ENCODE measurements at places on chromosomes 11 and 22.

- no peak for DNase-seq
Measured at GRCh38 chr11:78834886-78835285, 260.2 kb upstream of the NARS2 start.

DNA sequence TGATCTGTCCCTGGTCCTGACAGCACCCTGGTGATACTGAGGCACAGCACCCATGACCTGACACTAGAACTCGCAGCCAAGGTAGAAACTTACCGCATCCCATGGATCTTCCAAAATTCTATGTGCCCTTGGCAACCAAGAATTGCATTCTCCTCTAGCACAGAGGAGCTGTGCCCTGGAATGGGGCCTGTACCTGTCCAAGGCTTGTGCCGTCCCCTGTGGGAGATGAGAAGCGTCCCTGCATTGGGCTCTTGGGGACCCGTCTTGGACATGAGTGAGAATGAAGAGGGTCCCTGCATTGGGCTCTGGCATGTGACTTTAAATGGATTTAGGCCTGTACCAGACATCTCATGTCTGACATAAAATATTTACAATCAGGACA is 67.1 kb downstream of the GGTLC2 start:
- no peak for DNase-seq

DNA sequence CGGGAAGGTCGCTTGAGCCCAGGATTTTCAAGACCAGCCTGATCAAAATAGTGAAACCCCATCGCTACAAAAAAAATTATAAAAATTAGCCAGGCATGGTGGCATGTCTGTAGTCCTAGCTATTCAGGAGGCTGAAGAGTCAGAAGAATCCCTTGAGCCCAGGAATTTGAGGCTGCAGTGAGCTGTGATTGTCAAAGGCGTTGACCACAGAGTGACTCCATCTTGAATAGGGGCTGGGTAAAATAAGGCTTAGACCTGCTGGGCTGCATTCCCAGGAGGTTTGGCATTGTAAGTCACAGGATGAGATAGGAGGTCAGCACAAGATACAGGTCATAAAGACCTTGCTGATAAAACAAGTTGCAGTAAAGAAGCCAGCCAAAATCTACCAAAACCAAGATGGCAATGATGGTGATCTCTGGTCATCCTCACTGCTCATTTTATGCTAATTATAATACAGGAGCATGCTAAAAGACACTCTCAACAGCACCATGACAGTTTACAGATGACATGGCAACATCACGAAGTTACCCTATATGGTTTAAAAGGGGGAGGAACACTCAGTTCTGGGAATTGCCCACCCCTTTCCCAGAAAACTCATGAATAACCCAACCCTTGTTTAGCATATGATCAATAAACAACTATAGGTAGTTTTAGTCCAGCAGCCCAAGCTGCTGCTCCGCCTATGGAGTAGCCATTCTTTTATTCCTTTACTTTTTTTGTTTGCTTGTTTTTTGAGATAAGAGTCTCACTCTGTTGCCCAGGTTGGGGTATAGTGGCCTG is 2.8 kb upstream of the RDX start:
- DNase-seq: no peak

DNA sequence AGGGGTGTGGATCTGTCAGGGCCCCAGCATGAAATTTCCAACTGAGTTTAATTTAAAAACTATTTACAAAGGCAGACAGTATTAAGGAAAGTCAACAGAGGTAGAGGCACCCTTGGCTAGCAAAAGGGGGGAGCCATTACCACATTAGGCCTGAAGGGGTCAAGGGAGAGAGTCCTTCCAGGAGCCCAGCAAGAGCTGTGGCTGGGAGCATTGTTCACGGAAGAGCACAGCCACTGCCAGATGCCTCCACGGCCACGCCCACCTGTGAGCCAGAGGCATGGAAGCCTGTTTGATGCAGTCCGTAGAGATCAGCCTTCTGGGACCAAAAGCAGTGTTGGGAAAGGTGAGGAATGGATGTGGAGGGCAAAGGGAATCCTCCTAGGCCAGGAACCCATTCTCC is 102.6 kb downstream of the GALNT18 start:
- no peak for DNase-seq

- DNase-seq: no peak
Measured at GRCh38 chr22:31333641-31334040, 12.5 kb downstream of the PATZ1 start.

- DNase-seq: no peak
Measured at GRCh38 chr22:21827628-21828267, 39.7 kb downstream of the MAPK1 start.

DNA sequence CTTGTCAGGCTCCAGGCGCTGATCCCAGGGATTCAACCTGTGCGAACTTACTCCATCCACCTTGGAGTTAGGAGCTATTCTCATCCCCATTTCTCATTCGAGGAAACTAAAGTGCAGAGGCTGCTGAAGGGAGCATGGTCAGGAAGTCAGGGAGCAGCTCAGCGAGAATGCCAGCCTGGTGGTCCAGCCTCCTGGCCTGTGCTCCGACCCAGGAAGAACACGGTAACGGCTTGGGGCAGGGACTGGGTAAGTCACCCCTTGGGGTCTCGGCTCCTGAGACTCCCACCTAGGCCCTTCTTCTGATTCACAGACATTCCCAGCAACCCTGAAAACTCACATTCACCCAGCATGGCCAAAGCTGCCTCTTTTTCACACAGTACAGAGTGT is 132.8 kb downstream of the CRYBB2 start:
- no peak for DNase-seq

DNA sequence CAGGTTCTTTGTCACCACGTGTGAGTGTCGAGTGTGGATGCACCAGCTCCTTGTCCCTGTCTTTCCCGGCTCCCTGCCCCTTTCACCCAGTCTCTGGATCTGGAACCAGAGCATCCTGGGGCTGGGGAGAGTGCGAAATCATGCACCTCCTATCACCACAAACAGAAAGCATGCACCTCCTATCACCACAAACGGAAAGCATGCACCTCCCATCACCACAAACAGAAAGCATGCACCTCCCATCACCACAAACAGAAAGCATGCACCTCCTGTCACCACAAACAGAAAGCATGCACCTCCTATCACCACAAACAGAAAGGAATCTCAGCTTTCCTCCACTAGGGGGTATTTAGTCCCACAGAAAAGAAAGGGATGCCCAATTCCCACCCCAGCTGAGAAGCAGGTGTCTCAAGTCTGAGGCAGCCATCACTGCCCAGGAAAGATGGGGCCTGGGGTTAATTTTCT is 5.9 kb upstream of the GLB1L3 start:
- DNase-seq: no peak

DNA sequence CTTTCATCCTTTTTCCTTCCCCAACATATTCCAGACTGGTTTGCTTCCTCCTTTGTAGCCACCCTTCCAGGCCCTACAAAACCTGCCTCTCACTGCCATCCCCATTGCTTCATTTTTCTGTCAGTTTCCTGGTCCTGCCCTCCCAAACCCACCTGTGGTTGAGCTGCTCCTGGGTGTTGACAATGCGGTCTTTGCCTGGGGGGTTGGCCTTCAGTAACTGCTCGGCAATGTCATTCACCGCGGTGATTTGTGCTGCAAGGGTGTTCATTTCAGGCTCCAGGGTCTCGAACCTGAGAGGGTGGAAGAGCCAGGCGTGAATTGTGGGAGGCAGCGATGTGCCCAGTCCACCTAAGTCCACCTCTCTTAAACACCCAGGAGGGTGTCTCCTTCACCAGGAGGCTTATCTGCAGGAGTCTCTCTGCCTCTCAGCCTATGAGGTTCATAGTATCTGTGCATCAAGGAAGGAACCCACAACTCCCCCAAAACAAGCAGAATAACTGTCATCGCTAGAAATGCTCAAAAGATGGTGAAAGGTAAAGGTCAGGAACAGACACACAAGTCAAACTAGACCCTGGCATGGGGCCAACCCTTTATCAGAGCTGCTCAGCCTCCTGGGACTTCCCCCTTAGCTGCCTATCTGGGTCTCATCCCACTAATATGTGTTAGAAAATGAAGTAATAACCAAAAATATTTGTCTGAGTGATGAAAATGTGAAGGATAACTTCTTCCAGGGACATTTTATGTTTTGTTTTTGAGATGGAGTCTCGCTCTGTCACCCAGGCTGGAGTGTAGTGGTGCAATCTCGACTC is 23.9 kb upstream of the RBM4B start:
- no peak for DNase-seq

- DNase-seq: no peak
Measured at GRCh38 chr11:8733852-8734251, 51.3 kb downstream of the RPL27A start.

- DNase-seq: no peak
Measured at GRCh38 chr22:47352920-47353700, 590.7 kb downstream of the TBC1D22A start.

GRCh38 chr11:128548649-128549255 is 38.6 kb downstream of the ETS1 start:
- no peak for DNase-seq

GRCh38 chr11:120208777-120209176 is 2.1 kb upstream of the OAF start:
- no peak for DNase-seq

- no peak for DNase-seq
Measured at GRCh38 chr11:134055029-134055428, 13.8 kb upstream of the JAM3 start.

DNA sequence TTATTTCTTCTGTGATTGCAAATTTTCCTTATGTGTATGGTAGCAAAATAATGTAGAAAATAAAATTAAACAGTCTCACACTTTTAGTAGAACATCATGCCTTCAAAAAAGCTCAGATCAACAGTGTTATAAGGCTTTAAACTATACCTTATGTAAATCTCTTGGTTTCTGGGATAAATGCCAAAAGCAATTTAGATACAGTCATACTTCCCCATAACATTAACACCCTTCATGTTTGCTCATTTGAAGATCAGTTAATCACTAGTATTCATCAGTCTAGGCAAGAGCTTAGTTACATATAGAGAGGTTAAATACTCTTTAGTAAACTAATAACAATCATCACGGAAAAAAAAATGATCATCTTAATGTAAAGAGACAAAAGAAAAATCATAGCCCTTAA is 421.8 kb upstream of the ANO3 start:
- no peak for DNase-seq

DNA sequence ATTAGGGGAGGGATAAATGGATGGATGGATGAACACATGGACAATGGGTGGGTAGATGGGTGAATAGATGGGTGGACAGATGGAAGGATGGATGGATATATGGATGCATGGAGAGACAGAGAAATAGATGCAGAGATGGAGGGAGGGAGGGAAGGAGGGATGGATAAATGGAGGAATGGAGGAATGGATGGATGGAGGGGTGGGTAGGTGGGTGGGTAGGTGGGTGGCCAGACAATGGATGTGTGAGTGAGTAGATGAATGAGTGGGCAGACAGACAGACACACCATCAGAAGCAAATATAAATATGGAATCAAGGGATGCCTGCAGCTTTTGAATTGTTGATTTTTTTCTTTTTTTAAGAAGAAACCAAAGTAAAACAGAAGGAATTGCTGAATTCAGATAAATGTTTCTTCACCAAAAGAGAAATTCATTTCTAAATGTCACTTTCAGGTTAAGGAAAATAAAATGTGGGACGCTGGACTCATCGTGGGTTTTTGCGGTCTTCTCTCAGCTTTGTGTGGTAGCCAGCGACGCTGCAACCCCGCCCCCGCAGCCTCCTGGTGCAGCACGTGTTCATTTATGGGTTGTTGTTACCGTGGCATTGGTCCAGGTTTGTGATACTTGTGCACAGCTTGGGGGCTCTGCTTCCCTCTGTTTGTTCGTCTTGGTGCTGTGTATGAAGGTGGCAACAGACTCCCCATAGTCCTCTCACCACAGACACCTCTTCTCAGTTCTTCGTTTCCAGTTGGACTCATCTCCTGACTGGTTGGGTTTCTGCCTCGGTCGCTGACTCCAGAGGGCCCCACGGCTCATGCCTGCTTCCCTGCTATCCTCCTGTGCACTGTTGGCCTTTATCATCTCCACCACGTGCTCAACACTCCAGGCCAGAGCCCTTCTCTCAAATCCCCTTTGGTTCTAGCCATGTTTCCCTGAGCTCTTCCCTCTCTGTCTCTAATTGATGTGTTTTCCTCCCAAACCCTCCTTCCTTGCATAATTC is 76.4 kb downstream of the CDKN1C start:
- no peak for DNase-seq

DNA sequence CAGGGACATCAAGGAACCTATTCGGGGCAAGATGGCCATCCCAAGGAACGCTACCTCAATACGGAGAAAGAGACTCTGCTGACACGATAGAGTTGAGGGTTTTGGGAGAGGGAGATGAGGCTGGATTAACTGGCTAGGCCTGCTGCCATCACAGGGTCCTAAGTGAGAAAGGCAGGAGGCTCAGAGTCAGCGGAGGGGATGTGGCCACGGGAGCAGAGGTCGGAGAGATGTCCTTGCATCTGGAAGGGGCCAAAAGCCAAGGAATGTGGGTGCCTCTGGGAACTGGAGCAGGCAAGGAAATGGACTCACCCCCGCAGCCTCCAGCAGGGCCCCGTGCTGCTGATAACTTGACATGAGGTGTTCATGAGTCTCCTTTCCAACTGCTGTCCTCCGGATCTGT is 31.0 kb upstream of the RFPL3 start:
- DNase-seq: no peak

DNA sequence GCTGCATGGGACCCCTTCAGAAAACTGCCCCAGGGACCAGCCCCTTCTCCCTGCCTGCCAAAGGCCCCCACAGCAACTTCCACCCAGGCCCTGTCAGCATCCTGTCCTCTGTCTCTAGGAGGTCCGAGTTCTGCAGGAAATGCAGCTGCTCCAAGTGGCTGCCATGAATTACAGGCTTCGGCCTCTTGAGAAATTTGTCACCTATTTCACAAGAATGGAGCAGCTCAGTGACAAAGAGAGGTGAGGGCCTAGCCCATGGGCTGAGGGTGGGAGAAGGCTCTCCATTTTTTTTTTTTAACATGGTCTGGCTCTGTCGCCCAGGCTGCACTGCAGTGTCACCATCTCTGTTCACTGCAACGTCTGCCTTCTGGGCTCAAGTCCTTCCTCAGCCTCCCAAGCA is 7.3 kb downstream of the RGL4 start:
- no peak for DNase-seq

DNA sequence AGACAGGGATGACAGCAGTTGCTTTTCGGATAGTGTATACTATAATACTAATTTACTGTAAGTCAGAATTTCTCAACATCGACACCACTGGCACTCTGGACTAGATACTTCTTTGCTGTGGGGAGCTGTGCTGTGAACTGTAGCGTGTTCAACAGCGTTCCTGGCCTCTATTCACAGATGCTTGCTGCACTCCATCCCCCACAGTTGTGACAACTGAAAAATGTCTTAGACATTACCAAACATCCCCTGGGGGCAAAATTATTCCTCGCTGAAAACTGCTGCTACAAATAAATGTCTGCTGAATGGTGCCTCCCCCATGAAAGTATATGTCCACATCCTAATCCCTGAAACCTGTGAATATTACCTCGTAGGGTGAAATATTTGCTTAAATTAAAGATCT is 7.5 kb upstream of the SLC15A3 start:
- no peak for DNase-seq

GRCh38 chr11:109150581-109150980 is 271.4 kb upstream of the C11orf87 start:
- no peak for DNase-seq

- no peak for DNase-seq
Measured at GRCh38 chr11:66614073-66614472, 2.4 kb upstream of the RBM14 start.

GRCh38 chr11:5694642-5695041 is 5.1 kb downstream of the TRIM22 start:
- DNase-seq: no peak

GRCh38 chr11:100878474-100878873 is 191.4 kb downstream of the ARHGAP42 start:
- DNase-seq: no peak

Measured in activated CD4-positive, alpha-beta T cell treated with anti-CD3 and anti-CD28 coated beads for 24 hours (primary cell).